ENCODE measurements at places on chromosomes 11 and 22. TPM values are rescaled to one million over a fixed set of nuclear protein-coding genes. Genes with fewer than 3 reads are reported as not detected.

SOX6 gene
- not detected for total RNA-seq

CHRDL2 gene
- not detected for total RNA-seq

HNRNPUL2 gene
- total RNA-seq = 62.3 TPM

FREY1 gene
- total RNA-seq = 0.88 TPM

EPS8L2 gene
- total RNA-seq = 12.6 TPM

MAPK8IP2 gene
- 0.19 TPM for total RNA-seq

HOATZ gene
- not detected for total RNA-seq

OR4X2 gene
- total RNA-seq = not detected

CRY2 gene
- 13.4 TPM for total RNA-seq

SNX32 gene
- 2.0 TPM for total RNA-seq

KIRREL3 gene
- total RNA-seq = not detected

TENM4 gene
- total RNA-seq = not detected

ANO5 gene
- 0.02 TPM for total RNA-seq

SERPIND1 gene
- total RNA-seq = not detected

ZNF214 gene
- not detected for total RNA-seq

OR2D2 gene
- total RNA-seq = not detected

SLC43A1 gene
- total RNA-seq = 23.1 TPM

PPP6R2 gene
- total RNA-seq = 41.2 TPM

IGLL1 gene
- total RNA-seq = not detected

OR51B5 gene
- total RNA-seq = not detected

CD44 gene
- total RNA-seq = 442 TPM

MS4A3 gene
- total RNA-seq = not detected

MYBPC3 gene
- total RNA-seq = not detected

KRTAP5-1 gene
- not detected for total RNA-seq

FAM180B gene
- not detected for total RNA-seq

IFT27 gene
- total RNA-seq = 27.9 TPM

OR5B12 gene
- total RNA-seq = not detected

MRGPRF gene
- not detected for total RNA-seq

GRIK4 gene
- total RNA-seq = not detected

UCP2 gene
- 461 TPM for total RNA-seq

PPFIA1 gene
- 26.7 TPM for total RNA-seq

CYTH4 gene
- total RNA-seq = 58.7 TPM

WT1 gene
- not detected for total RNA-seq

TMPRSS4 gene
- total RNA-seq = not detected

HMBS gene
- 33.8 TPM for total RNA-seq

DUSP8 gene
- total RNA-seq = 2.4 TPM

DDI1 gene
- total RNA-seq = not detected

KCNQ1 gene
- 10.7 TPM for total RNA-seq

SEPTIN3 gene
- total RNA-seq = 2.2 TPM

PKP3 gene
- not detected for total RNA-seq

NLRP6 gene
- 1.2 TPM for total RNA-seq

TRABD gene
- total RNA-seq = 89.2 TPM

ACRV1 gene
- not detected for total RNA-seq

LRRC55 gene
- not detected for total RNA-seq

OR52H1 gene
- total RNA-seq = not detected

CDC42BPG gene
- total RNA-seq = 0.39 TPM

OSBP2 gene
- 2.9 TPM for total RNA-seq

OR5A1 gene
- total RNA-seq = not detected

ZNF70 gene
- 1.2 TPM for total RNA-seq

CTSC gene
- total RNA-seq = 66.5 TPM

LIF gene
- 176 TPM for total RNA-seq

ANGPTL5 gene
- not detected for total RNA-seq

TTC9C gene
- total RNA-seq = 37.6 TPM

KCNK4 gene
- total RNA-seq = not detected

TMEM121B gene
- not detected for total RNA-seq

All from activated CD4-positive, alpha-beta memory T cell treated with anti-CD3 and anti-CD28 coated beads for 36 hours (primary cell).